ENCODE measurements at places on chromosomes 3 and 15. TPM values are rescaled to one million over a fixed set of nuclear protein-coding genes. Genes with fewer than 3 reads are reported as not detected.

The BNC1 gene
- total RNA-seq = not detected

The CCR4 gene
- total RNA-seq = not detected

The ROPN1 gene
- not detected for total RNA-seq

The SERPINI2 gene
- total RNA-seq = not detected

The CHCHD4 gene
- total RNA-seq = 22.5 TPM

The HESX1 gene
- 1.7 TPM for total RNA-seq

The LEKR1 gene
- total RNA-seq = 0.61 TPM

The TNFSF10 gene
- total RNA-seq = not detected

The BMF gene
- 6.7 TPM for total RNA-seq

The ARHGEF26 gene
- total RNA-seq = 14.3 TPM

The RASGRP1 gene
- total RNA-seq = 1.4 TPM

The SLC2A2 gene
- not detected for total RNA-seq

DNA sequence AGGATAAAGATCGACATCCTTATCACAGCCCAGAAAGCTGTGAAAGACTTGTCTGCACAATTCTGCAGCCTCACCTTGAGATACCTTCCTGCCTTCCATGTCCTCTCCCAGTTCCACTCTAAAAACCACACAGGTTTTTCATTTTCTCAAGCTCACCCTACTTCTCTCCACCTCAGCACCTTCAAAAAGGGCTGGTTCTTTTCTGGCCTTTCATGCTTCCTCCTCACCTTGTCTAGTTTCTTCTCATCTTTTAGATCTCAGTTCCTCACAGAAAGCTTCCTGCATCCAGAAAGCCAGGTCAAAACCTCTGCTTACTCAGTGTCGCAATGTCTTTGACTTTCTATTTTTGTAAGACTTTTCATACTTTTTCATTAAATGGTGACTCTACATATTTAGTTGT is 140.2 kb upstream of the STT3B start:
- no peak overlapping the region for H3K27ac ChIP-seq
- DNase-seq = no peak
- H3K4me1 ChIP-seq = no peaks in the 10 kb centered on the region
- H3K36me3 ChIP-seq = no peaks in the 10 kb centered on the region

GRCh38 chr3:185534511-185534910 is 17.9 kb downstream of the LIPH start:
- no peaks in the 10 kb centered on the region for H3K27me3 ChIP-seq
- no peak for DNase-seq
- no peaks in the 10 kb centered on the region for H3K4me1 ChIP-seq
- no peaks in the 10 kb centered on the region for H3K36me3 ChIP-seq
- H3K4me3 ChIP-seq = no peak overlapping the region
- H3K27ac ChIP-seq = no peak overlapping the region

- H3K27ac ChIP-seq = no peak overlapping the region
- no peaks in the 10 kb centered on the region for H3K4me1 ChIP-seq
Measured at GRCh38 chr3:194838236-194838635, 152.6 kb downstream of the FAM43A start.

DNA sequence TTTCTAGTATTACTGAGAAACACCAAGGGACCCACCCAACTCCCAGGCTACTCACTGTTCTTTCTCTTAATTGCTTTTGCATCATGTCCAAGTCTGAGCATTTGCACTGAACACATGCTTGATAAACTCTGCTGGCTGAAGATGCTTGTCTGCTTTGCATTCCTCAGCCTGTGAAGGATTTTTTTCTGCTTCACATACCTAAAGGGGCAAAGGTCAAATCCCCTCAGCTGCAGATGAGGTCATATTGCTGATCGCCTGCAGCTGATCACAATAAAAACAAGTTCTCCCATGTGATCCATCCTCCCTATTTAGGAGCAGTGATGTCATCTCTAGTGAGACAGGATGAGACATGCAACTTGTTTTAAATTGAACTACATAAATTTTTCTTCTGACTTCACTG is 84.6 kb upstream of the DCBLD2 start:
- no peaks in the 10 kb centered on the region for H3K36me3 ChIP-seq
- DNase-seq = peak; percentile 66
- no peak overlapping the region for H3K27ac ChIP-seq
- H3K4me1 ChIP-seq = peaks cover 20% of the 10 kb centered on the region
- H3K4me3 ChIP-seq = no peak overlapping the region
- H3K27me3 ChIP-seq = no peaks in the 10 kb centered on the region

GRCh38 chr3:126537730-126538281 is 13.9 kb downstream of the CHST13 start:
- H3K36me3 ChIP-seq = no peaks in the 10 kb centered on the region
- H3K4me1 ChIP-seq = no peaks in the 10 kb centered on the region
- H3K27me3 ChIP-seq = peaks cover 9% of the 10 kb centered on the region
- no peak for DNase-seq
- no peak overlapping the region for H3K4me3 ChIP-seq

DNA sequence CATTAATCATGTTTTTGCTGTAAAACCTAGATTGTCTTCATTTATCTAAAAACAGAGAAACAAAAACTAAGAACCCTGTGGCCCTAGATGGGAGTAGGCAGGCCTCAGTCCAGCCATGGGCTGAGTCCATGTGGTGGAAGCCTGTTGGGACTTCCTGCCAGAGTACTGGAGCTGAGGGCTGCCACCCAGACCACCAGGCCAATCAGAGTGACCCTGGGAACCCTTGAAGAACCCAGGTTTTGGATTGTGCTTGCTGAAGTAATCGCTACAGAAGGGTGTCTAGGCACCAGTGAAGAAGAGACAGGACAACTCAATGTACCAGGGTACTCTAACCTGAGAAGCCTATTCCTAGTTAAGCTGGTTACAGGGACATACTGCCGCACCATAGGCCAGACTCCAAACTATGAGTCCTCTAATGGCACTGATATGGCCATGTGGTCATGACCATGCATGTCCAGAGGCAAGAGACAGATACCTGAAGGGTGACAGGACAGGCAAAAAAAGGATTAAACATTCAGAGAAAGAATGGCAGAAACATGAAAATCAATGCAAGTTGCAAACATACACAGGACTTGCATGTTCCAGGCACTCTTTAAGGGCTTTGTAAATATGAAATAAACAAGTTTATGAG is 12.9 kb downstream of the CSRNP1 start:
- peaks cover 11% of the 10 kb centered on the region for H3K36me3 ChIP-seq
- no peak overlapping the region for H3K27ac ChIP-seq
- no peaks in the 10 kb centered on the region for H3K27me3 ChIP-seq
- H3K4me1 ChIP-seq = peaks cover 13% of the 10 kb centered on the region
- DNase-seq = no peak

DNA sequence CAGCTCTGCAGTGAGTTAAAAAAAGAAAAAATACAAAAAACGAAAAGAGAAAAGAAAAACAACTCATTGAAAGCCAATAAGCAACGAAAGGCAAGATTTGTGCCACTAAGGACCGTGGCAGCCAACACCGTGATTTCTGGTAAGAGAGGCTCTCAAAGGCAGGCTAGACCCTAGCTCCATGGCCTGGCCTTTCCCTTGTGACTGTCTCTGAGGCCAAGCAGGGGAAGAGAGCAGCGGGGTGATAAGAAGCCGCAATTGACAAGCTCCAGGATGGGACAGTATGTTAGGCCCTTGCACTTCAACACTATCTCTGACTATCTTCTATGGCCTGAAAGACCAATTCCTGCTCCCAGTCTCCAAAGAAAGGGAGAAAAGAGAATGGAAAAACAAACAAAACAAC is 12.4 kb downstream of the APOD start:
- no peaks in the 10 kb centered on the region for H3K36me3 ChIP-seq
- H3K4me3 ChIP-seq = no peak overlapping the region
- no peak for DNase-seq
- no peaks in the 10 kb centered on the region for H3K27me3 ChIP-seq
- H3K4me1 ChIP-seq = no peaks in the 10 kb centered on the region

GRCh38 chr3:148232389-148232788 is 465.3 kb upstream of the AGTR1 start:
- H3K27me3 ChIP-seq = no peaks in the 10 kb centered on the region
- peaks cover 20% of the 10 kb centered on the region for H3K4me1 ChIP-seq
- H3K36me3 ChIP-seq = no peaks in the 10 kb centered on the region
- no peak for DNase-seq

DNA sequence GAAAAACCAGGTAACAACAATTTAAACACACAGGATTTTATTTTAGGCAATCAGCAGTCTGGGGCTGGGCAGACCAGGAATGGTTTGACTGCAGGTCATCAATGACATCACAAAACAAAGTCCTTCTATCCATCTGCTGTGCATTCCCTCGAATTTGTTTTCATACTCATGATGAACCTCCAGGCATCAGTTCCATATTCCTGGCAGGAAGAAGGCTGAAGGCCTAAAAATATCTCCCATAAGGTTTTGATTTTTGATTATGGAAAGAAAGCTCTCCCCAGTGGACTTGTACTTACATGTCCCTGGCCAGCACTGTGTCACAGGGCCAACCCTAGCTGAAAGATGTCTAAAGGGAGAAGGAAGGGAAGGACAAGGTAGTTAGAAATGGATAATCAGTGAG is 107.4 kb downstream of the PEAK1 start:
- H3K4me3 ChIP-seq = no peak overlapping the region
- H3K27ac ChIP-seq = no peak overlapping the region
- H3K27me3 ChIP-seq = no peaks in the 10 kb centered on the region
- DNase-seq = no peak

DNA sequence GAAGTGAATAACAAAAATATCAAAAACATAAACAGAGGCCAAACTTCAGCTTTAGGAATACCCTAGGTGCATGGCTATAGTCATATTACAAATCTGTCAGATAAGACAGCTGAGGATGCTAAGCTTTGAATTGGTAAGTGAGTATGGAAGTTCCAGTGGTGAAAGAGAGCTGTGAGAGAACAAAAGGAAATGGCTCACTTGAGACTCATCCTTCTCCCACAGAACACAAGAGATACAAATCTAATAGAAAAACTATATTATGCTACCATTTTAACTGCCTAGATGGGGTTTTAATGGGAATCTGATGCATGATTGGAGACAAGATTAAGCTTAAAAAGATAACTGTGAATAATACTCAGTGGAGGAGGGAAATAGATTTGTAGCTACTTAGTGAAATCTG is 21.5 kb upstream of the PEX5L start:
- H3K4me3 ChIP-seq = no peak overlapping the region
- no peaks in the 10 kb centered on the region for H3K36me3 ChIP-seq
- H3K27ac ChIP-seq = no peak overlapping the region

DNA sequence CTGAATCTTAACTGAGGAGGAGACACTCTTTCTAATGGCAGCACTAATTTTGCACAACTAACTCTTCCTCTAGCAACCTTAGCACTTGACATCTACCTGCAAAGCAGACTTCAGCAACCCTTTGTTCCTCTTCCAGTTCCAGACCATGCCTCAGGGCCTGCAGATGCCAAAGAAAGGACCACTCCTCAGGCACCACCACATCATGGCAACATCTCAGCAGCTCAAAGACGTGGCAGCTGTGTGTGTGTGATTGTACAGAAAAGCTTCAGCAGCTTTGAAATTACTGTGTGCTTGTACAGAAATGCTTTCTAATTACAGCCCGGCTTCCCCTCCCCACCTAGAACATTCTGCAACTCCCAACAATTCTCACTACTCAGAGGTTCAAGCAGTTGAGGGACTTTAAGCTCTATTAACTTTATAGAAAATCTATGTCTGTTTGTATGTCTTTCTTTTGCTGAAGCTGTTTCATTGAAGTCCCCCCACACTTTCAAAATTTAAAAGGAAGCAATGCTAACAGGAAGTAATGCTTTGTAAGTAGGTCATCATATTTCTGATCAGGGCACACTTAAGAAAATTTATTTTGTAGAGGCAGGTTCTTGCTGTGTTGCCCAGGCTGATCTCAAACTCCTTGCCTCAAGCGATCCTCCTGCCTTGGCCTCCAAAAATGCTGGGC is 115.2 kb downstream of the CD47 start:
- H3K27ac ChIP-seq = no peak overlapping the region
- no peaks in the 10 kb centered on the region for H3K36me3 ChIP-seq
- no peak for DNase-seq
- H3K4me1 ChIP-seq = no peaks in the 10 kb centered on the region

GRCh38 chr3:126287171-126287535 is 70.1 kb downstream of the KLF15 start:
- peak overlapping the region; percentile 52 for H3K4me3 ChIP-seq
- H3K36me3 ChIP-seq = no peaks in the 10 kb centered on the region
- peaks cover 14% of the 10 kb centered on the region for H3K27me3 ChIP-seq
- H3K27ac ChIP-seq = no peak overlapping the region
- no peak for DNase-seq
- no peaks in the 10 kb centered on the region for H3K4me1 ChIP-seq

GRCh38 chr3:24678021-24678420 is 183.4 kb upstream of the THRB start:
- no peaks in the 10 kb centered on the region for H3K4me1 ChIP-seq
- H3K27me3 ChIP-seq = peaks cover 3% of the 10 kb centered on the region
- no peak overlapping the region for H3K4me3 ChIP-seq

DNA sequence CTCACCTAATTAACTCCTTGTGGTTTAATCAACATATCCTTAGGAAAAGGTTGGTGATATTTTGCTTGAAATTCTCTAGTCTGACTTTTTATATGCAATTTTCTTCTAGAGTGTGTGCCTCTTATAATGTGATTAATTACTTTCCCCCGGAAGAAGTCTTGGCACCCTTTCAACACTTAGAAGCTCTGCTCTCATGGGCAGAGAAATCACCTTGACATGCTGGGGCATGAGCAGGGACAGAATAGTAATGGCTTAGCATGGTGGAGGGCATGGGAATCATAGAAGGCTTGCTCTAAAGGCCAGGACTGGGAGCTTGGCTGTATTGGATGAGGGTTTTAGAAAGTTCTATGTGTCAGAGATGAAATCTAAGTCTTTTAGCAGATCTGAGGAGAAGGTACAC is 293.5 kb downstream of the AGBL1 start:
- no peaks in the 10 kb centered on the region for H3K27me3 ChIP-seq
- no peaks in the 10 kb centered on the region for H3K36me3 ChIP-seq
- H3K27ac ChIP-seq = no peak overlapping the region
- H3K4me1 ChIP-seq = no peaks in the 10 kb centered on the region
- no peak overlapping the region for H3K4me3 ChIP-seq

- H3K27me3 ChIP-seq = no peaks in the 10 kb centered on the region
- no peak overlapping the region for H3K27ac ChIP-seq
- DNase-seq = no peak
- no peaks in the 10 kb centered on the region for H3K4me1 ChIP-seq
- H3K36me3 ChIP-seq = no peaks in the 10 kb centered on the region
- H3K4me3 ChIP-seq = no peak overlapping the region
Measured at GRCh38 chr3:71288269-71288930, 295.1 kb downstream of the FOXP1 start.

GRCh38 chr3:58434511-58434910 is 879 bp upstream of the PDHB start:
- peaks cover 6% of the 10 kb centered on the region for H3K36me3 ChIP-seq
- no peak for DNase-seq
- H3K27me3 ChIP-seq = no peaks in the 10 kb centered on the region

Measured in SJCRH30 (cell line).